Esophagus squamous epithelium (tissue), 5 donors: ENCODE measurements at places on chromosomes 1 and 21.

- H3K27me3 ChIP-seq: no peaks in the 10 kb centered on the region
- DNase-seq: no peak
- no peak overlapping the region for H3K27ac ChIP-seq
- H3K4me3 ChIP-seq: no peak overlapping the region
- H3K36me3 ChIP-seq: no peaks in the 10 kb centered on the region
Observed at GRCh38 chr1:85629532-85629920, 49.0 kb downstream of the CCN1 start.

- H3K4me1 ChIP-seq: no peaks in the 10 kb centered on the region
- H3K4me3 ChIP-seq: no peak overlapping the region
- peaks cover 20% of the 10 kb centered on the region for H3K27me3 ChIP-seq
- peaks cover 24% of the 10 kb centered on the region for H3K36me3 ChIP-seq
Observed at GRCh38 chr21:45262616-45263015, 25.1 kb downstream of the POFUT2 start.

- no peaks in the 10 kb centered on the region for H3K27me3 ChIP-seq
- no peaks in the 10 kb centered on the region for H3K4me1 ChIP-seq
- H3K27ac ChIP-seq: no peak overlapping the region
- no peaks in the 10 kb centered on the region for H3K36me3 ChIP-seq
- no peak for DNase-seq
Observed at GRCh38 chr1:53500204-53501064, 41.2 kb downstream of the DMRTB1 start.

GRCh38 chr1:19639999-19640362, 4.1 kb upstream of the NBL1 start:
- peak overlapping the region; percentile 63 for H3K27ac ChIP-seq
- no peaks in the 10 kb centered on the region for H3K27me3 ChIP-seq
- H3K36me3 ChIP-seq: no peaks in the 10 kb centered on the region
- H3K4me1 ChIP-seq: peaks cover 34% of the 10 kb centered on the region
- no peak for DNase-seq

DNA sequence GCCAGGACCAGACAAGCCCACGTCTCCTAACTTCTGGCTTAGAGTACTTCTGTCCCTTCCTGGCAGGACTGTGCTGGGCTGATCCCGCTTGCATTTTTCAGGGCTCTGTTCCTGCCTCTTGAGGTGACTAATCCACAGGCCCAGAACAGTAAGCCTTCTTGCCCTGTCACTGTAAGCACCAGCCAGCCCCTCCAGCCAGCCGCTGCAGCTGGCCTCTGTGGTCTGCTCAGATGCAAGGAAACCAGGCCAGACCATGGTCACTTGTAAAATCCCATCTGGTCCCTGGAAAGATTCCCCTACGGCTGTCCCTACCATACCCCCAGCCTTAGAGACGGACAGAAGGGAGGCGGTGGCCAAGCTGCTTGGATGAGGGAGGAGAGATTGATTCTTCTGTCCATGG, 74.2 kb downstream of the KIRREL1 start:
- no peaks in the 10 kb centered on the region for H3K4me1 ChIP-seq
- no peak overlapping the region for H3K27ac ChIP-seq
- no peak overlapping the region for H3K4me3 ChIP-seq
- H3K27me3 ChIP-seq: no peaks in the 10 kb centered on the region
- no peaks in the 10 kb centered on the region for H3K36me3 ChIP-seq

DNA sequence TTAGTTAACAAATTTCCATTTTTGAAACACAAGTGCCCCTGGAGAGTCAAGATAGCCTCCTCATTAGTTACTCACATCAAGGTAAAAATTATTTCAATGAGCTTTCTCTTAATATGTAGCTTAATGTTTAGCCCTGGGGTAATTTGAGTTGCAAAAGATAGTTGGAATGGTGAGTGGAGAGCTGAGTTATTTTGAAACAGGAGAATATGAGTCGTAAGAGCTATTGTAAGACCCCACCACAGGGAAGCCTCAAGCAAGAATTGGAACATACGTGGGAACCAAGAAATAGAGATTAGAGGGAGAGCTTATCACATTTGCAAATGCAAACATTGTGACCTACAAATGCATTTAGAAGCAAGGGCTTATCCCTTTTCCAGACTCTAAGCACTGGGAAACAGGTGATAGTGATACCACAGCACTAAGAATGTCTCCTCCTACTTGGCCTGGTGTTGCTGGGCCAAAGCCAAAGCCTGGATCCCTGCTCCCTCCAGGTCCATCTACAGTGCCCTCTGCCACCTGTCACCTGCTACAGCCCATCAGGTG, 635.1 kb downstream of the PTPRC start:
- no peaks in the 10 kb centered on the region for H3K4me1 ChIP-seq
- no peaks in the 10 kb centered on the region for H3K27me3 ChIP-seq

DNA sequence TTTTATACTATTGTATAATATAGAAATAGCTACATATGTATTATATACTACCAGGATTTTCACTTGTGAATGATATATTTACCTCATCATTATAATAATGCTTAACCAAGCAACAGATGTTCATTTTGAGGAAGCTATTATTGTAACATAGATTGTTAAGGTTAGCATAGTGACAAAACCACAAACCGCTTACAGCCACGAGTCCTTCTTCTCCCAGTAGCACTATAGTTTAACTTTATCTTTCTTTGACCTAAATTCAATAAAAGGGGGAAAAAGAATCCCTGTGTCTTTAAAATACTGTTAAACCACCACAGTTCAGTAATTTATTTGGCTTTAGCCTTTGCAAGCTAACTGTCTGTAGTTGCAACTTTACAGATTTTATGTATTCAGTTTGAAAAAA, 1039.4 kb upstream of the B3GALT2 start:
- no peak overlapping the region for H3K27ac ChIP-seq
- no peaks in the 10 kb centered on the region for H3K27me3 ChIP-seq
- no peaks in the 10 kb centered on the region for H3K36me3 ChIP-seq
- H3K4me3 ChIP-seq: no peak overlapping the region

GRCh38 chr21:36004441-36004840, 55.9 kb downstream of the SETD4 start:
- no peak for DNase-seq
- no peak overlapping the region for H3K4me3 ChIP-seq
- H3K4me1 ChIP-seq: no peaks in the 10 kb centered on the region

GRCh38 chr1:33407352-33408092, 23.4 kb downstream of the PHC2 start:
- H3K36me3 ChIP-seq: no peaks in the 10 kb centered on the region
- H3K4me3 ChIP-seq: no peak overlapping the region
- DNase-seq: no peak
- H3K27ac ChIP-seq: no peak overlapping the region
- no peaks in the 10 kb centered on the region for H3K27me3 ChIP-seq
- H3K4me1 ChIP-seq: no peaks in the 10 kb centered on the region

DNA sequence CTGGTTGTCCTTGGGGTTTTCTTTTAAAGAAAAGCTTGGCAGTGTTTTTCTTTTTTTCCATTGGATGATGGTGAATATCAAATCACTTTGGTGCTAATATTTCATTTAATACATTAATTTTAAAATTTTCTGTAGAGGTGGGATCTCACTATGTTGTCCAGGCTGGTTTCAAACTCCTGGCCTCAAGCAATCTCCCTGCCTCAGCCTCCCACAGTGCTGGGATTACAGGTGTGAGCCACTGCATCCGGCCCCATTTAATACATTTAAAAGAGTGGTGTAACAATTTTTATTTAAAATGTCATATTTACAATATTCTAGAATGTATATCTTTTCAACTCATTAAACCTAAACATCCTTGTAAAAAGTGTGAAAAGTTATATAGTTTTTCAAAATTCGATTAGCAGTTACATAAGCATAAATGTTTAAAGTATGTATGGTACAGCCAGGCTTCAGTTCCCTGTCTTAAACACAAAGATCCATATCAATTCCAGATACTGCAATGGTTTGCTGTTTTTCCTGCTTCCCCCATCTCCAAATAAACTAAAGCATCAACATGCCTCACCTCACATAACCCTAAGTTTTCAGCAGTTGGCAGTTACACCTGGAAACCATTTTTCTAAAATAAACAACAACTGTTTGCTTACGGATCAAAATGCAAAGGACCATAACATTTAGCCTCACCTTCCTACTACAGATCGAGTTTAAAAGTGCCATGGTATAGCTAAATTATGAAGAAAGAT, 8.9 kb upstream of the LGALS8 start:
- H3K4me3 ChIP-seq: no peak overlapping the region
- H3K36me3 ChIP-seq: no peaks in the 10 kb centered on the region
- no peak overlapping the region for H3K27ac ChIP-seq
- H3K4me1 ChIP-seq: peaks cover 4% of the 10 kb centered on the region

- peaks cover 24% of the 10 kb centered on the region for H3K4me1 ChIP-seq
- H3K27ac ChIP-seq: peak overlapping the region; percentile 67
- no peaks in the 10 kb centered on the region for H3K36me3 ChIP-seq
- no peak overlapping the region for H3K4me3 ChIP-seq
Observed at GRCh38 chr1:224447251-224447650, 12.7 kb upstream of the WDR26 start.

DNA sequence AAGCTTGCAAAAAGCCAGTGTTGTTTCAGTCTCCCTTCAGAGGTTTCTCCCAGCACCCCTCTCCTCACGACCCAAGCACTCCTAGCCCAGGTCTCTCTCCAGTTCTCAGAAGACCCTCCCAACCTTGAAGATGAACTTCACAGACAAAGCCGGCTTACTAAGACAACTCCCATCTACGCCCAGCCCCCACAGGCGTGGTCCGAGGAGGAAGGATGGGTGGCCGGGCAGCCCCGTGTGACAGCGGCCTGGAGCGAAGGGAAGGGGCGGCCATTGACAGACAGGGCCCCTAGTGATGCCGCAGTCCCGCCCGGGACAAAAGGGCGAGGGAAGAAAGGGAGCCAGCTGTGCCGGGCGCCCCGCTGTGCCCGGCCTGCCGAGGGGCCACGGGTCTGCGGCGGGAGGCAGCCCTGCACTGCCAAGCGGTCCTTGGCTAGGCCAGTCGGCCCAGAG, 6.9 kb downstream of the PAX7 start:
- no peak overlapping the region for H3K27ac ChIP-seq
- H3K27me3 ChIP-seq: peaks cover 92% of the 10 kb centered on the region
- no peak overlapping the region for H3K4me3 ChIP-seq
- no peaks in the 10 kb centered on the region for H3K36me3 ChIP-seq
- H3K4me1 ChIP-seq: no peaks in the 10 kb centered on the region

- H3K4me3 ChIP-seq: no peak overlapping the region
- peaks cover 25% of the 10 kb centered on the region for H3K4me1 ChIP-seq
- no peak for DNase-seq
- no peak overlapping the region for H3K27ac ChIP-seq
- peaks cover 100% of the 10 kb centered on the region for H3K27me3 ChIP-seq
- H3K36me3 ChIP-seq: no peaks in the 10 kb centered on the region
Observed at GRCh38 chr1:118992237-118992825, 4.2 kb upstream of the TBX15 start.

DNA sequence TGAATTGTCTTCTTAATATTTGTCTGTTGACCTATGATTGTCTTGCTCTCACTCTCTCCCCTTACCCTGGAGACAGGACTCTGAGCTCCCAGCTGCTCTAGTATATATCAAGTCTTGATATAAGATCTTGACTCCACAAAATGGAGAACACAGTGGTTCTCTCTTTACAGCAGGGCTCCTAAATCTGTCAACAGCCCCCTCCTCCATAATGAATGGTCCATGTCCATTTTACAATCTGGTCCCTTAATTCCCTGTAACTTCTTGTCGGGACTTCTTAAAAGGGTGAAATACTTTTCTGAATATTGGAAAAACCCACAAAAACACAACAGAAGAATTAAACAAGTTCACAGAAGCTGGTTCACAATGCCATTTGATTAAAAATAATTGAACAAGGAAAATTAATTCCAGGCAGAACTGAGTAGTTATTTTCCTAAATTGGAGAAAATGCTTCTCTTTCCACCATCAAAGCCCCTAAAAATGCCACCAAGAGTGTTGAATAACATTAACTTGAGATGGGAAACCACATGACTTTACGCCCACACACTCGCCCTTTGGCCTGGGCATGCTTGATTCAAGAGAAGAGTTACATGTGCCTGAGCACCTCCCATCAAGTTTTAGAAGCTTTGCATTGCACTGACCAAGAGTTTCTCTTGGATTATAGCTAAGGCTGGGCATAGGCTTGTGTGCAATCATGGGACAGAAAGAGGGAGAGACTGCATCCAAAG, 109.8 kb downstream of the TOMM20 start:
- H3K4me3 ChIP-seq: no peak overlapping the region
- no peaks in the 10 kb centered on the region for H3K36me3 ChIP-seq
- H3K27ac ChIP-seq: no peak overlapping the region
- peaks cover 27% of the 10 kb centered on the region for H3K4me1 ChIP-seq
- H3K27me3 ChIP-seq: no peaks in the 10 kb centered on the region
- DNase-seq: no peak

DNA sequence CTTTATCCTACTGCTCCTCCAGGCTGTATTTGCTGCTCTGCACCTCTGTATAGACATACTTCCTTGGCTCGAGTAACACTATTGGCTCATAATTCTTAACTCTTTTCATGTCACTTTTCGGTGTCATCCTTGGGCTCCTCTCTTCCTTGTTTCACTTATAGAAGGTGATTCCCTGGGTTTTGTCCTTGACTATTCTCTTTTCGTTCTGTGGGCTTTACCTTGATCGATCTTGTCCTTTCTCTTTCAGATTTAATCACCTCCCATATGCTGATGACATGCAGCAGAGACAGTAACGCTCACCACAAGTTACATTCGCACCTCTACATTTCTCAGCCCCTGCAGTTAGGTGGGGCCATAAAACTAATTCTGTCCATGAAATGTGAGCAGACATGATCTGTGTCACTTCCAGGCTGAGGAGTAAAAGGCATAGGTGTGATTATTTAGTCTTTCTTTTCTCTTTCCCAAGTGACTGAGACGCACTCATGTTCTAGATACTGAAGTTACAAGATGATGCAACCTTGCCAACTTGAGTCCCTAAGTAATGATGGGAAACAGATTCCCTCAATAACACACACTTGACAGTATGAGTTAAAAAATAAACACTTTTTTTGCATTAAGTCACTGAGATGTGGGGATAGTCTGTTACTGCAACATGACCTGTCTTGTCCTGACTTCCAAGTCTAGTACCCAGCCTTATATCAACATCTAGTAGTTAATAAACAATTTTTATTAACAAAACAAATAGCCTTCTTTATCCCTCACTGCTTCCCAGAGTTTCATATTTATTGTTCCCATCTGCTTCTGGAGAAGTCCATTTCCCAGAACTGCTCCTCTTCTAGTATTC, 49.9 kb upstream of the HAO2 start:
- DNase-seq: no peak
- H3K27ac ChIP-seq: no peak overlapping the region
- H3K36me3 ChIP-seq: no peaks in the 10 kb centered on the region
- no peak overlapping the region for H3K4me3 ChIP-seq

GRCh38 chr1:192936313-192937018, 122.7 kb downstream of the UCHL5 start:
- H3K4me1 ChIP-seq: no peaks in the 10 kb centered on the region
- no peaks in the 10 kb centered on the region for H3K36me3 ChIP-seq
- H3K27me3 ChIP-seq: no peaks in the 10 kb centered on the region
- no peak for DNase-seq

GRCh38 chr1:66353257-66353656, 180.7 kb upstream of the SGIP1 start:
- H3K27me3 ChIP-seq: no peaks in the 10 kb centered on the region
- H3K4me1 ChIP-seq: peaks cover 14% of the 10 kb centered on the region
- H3K4me3 ChIP-seq: no peak overlapping the region
- DNase-seq: no peak

GRCh38 chr1:40362699-40363098, 10.8 kb upstream of the SMAP2 start:
- no peak overlapping the region for H3K27ac ChIP-seq
- H3K4me1 ChIP-seq: no peaks in the 10 kb centered on the region
- H3K27me3 ChIP-seq: peaks cover 16% of the 10 kb centered on the region
- no peak overlapping the region for H3K4me3 ChIP-seq
- H3K36me3 ChIP-seq: no peaks in the 10 kb centered on the region

GRCh38 chr1:3585940-3586568, 25.3 kb downstream of the MEGF6 start:
- H3K36me3 ChIP-seq: no peaks in the 10 kb centered on the region
- no peak overlapping the region for H3K27ac ChIP-seq
- DNase-seq: no peak
- H3K4me3 ChIP-seq: no peak overlapping the region
- peaks cover 28% of the 10 kb centered on the region for H3K27me3 ChIP-seq
